Upper lobe of right lung (tissue), 1 donor: ENCODE measurements at places on chromosomes 11 and 22. TPM values are rescaled to one million over a fixed set of nuclear protein-coding genes. Genes with fewer than 3 reads are reported as not detected.

GRCh38 chr11:117595440-117595839, 201.6 kb downstream of the DSCAML1 start:
- H3K4me1 ChIP-seq = no peaks in the 10 kb centered on the region
- no peak for DNase-seq
- no peak overlapping the region for H3K4me3 ChIP-seq
- no peak overlapping the region for H3K27ac ChIP-seq
- no peaks in the 10 kb centered on the region for H3K27me3 ChIP-seq

DNA sequence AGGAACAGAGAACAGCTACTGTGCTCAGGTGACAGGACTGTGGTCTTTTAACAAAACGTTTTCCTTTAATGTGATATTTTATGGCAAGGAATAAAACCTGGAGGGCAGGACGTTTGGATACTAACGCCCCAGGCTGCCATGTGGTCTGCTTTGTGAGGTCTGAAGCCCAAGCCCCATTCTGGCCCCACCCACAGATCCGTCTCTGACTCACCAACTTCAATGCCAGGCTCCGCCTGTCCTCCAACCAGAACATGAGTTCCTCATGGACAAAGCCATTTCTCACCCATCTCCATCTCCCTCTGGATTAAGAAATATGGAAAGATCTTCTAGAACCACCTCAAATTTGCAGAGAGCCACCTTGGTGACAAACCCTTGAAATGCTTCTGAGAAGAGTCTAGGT, 148.8 kb downstream of the CRYBB2 start:
- no peak for DNase-seq
- no peaks in the 10 kb centered on the region for H3K27me3 ChIP-seq
- peaks cover 10% of the 10 kb centered on the region for H3K4me1 ChIP-seq
- H3K36me3 ChIP-seq = no peaks in the 10 kb centered on the region

DNA sequence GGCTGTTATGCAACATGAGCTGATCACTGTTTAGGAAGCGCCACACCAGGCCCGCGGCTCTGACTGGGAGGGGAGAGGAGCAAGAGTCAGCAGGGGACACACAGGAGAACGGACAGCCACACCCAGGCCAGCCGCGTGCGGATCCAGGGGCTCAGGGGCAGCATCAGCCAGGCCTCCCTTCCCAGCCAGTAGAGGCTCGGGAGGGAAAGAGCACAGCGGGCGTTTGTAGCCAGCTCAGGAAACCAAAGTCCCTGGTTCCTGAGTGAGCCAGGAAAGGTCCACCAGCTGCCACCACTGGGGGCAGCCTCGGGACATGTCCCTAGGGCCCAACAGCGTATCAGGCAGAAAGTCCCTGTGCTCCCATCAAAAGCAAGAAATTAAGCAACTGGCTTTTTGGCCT, 71.8 kb upstream of the PITPNB start:
- no peaks in the 10 kb centered on the region for H3K4me1 ChIP-seq
- H3K4me3 ChIP-seq = no peak overlapping the region
- H3K27me3 ChIP-seq = no peaks in the 10 kb centered on the region
- DNase-seq = no peak

- H3K4me1 ChIP-seq = no peaks in the 10 kb centered on the region
- no peaks in the 10 kb centered on the region for H3K27me3 ChIP-seq
- DNase-seq = no peak
- no peak overlapping the region for H3K4me3 ChIP-seq
- H3K27ac ChIP-seq = no peak overlapping the region
These were observed 572.6 kb downstream of the OPCML start for GRCh38 chr11:132959693-132960092.

- H3K4me3 ChIP-seq = no peak overlapping the region
- no peaks in the 10 kb centered on the region for H3K4me1 ChIP-seq
- no peak overlapping the region for H3K27ac ChIP-seq
These were observed 386.2 kb downstream of the NTM start for GRCh38 chr11:131756479-131757110.

GRCh38 chr11:5339771-5340322, 3.5 kb downstream of the OR51B5 start:
- no peak overlapping the region for H3K27ac ChIP-seq
- no peaks in the 10 kb centered on the region for H3K4me1 ChIP-seq
- no peak for DNase-seq
- H3K36me3 ChIP-seq = no peaks in the 10 kb centered on the region
- H3K4me3 ChIP-seq = no peak overlapping the region

- DNase-seq = no peak
- H3K36me3 ChIP-seq = peaks cover 9% of the 10 kb centered on the region
- H3K4me3 ChIP-seq = no peak overlapping the region
- no peak overlapping the region for H3K27ac ChIP-seq
- no peaks in the 10 kb centered on the region for H3K27me3 ChIP-seq
- H3K4me1 ChIP-seq = no peaks in the 10 kb centered on the region
These were observed 28.8 kb downstream of the VSTM5 start for GRCh38 chr11:93821617-93822016.

- no peak overlapping the region for H3K4me3 ChIP-seq
- no peak for DNase-seq
- H3K36me3 ChIP-seq = no peaks in the 10 kb centered on the region
- no peaks in the 10 kb centered on the region for H3K27me3 ChIP-seq
- H3K4me1 ChIP-seq = peaks cover 9% of the 10 kb centered on the region
- no peak overlapping the region for H3K27ac ChIP-seq
These were observed 12.8 kb downstream of the SLC37A2 start for GRCh38 chr11:125075900-125076317.

- H3K27me3 ChIP-seq = no peaks in the 10 kb centered on the region
- H3K36me3 ChIP-seq = no peaks in the 10 kb centered on the region
- peaks cover 10% of the 10 kb centered on the region for H3K4me1 ChIP-seq
- no peak overlapping the region for H3K27ac ChIP-seq
- no peak overlapping the region for H3K4me3 ChIP-seq
These were observed 27.7 kb upstream of the BIRC3 start for GRCh38 chr11:102289592-102289991.

DNA sequence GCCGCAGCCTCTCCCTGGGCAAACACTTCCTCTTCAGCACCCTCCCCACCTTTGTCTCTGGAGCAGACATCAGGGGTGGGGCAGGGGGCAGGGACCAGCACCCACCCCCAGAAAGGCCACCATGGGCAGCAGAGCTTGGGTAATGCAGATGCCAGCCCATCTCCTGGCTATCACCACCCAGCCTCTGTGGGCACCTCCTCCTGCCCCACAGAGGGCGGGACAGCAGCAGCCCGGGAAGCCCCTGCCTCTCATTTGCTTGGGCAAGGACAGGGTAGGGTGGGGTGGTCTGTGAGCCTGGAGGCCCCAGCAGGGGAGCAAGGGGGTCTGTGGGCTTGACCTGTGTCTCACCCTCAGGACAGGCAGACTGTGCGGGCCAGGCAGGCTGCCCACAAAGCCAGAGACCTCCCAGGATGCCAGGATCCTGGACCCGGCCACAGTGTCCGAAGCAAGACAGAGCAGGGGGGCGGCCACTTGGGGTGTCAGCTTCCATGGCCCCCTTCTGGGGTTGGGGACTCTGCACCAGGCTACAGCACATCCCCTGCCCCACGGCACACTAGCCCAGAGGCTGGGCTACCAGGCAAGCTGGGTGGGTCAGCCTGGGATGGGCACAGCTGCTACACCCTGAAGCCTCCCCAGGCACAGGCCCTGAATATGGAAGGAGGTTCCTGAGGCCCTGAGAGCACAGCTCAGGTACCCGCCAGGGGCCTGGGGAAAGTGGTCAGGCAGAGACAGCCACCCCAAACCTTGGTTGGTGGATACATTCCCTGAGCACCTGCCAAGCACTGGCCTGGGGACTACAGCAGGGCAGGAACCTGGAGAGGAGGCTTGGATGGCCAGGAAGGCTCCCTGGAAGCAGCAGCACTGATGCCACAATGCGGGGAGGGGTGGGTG, 4.5 kb downstream of the RNH1 start:
- H3K4me1 ChIP-seq = peaks cover 39% of the 10 kb centered on the region
- DNase-seq = no peak
- no peaks in the 10 kb centered on the region for H3K27me3 ChIP-seq

DNA sequence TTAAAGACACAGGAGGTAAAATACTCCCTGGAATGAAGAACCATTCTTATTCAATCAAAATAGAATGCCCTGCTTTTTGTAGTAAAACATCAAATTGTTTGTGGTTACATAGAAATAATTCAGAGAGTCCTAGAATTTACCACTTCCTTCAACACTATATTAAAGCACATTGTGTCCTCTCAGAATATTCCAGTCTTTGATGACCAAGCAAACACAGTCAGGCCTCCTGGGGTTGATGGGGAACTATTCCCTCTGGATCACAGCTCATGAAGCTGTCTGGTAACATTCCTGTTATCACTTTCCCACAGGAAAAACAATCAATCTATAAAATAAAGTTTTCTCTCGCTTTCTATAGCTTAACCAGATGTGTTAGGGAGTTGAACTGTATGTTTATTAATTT, 389.3 kb downstream of the KCNA4 start:
- H3K4me1 ChIP-seq = no peaks in the 10 kb centered on the region
- no peak overlapping the region for H3K4me3 ChIP-seq
- H3K27me3 ChIP-seq = no peaks in the 10 kb centered on the region
- H3K27ac ChIP-seq = no peak overlapping the region

GRCh38 chr11:2775083-2775625, 75.4 kb upstream of the KCNQ1OT1 start:
- DNase-seq = peak; percentile 52
- no peak overlapping the region for H3K27ac ChIP-seq
- no peaks in the 10 kb centered on the region for H3K27me3 ChIP-seq
- peaks cover 22% of the 10 kb centered on the region for H3K4me1 ChIP-seq
- H3K4me3 ChIP-seq = no peak overlapping the region
- H3K36me3 ChIP-seq = no peaks in the 10 kb centered on the region

DNA sequence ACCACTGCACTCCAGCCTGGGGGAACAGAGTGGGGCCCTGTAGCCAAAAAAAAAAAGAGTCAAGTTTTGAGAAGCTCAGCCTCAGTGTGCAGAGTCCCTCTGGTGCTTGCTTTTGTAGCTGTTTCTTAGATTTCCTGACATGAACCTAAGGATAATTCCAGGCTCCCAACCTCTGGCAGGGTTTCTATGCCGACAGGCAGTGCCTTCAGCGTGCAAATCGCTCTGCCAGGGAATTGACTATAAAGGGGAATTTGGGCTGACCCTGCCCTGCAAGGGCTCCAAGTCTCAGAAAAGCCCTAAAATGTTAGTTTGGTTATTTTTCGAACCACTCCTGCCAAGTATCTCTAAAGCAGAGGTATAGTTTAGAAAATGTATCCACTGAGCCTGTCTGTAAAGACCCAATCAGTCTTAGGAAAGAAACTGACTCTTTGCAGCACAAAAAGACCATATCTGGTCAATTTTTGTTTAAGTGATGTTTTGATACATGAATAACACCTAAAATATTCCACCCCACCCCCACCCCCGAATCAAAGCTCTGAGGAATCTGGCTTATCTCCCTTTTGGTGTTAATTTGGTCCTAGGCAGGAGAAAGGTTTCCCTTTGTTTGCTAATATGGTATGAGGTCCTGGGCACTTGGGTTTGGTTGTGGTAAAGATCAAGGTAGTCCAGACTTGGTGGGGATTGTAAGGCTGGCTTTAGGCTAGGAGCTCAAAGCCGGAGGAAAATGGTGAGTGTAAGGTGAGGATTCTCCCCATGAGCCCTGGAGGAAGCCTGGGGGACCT, 49.7 kb downstream of the ANO1 start:
- H3K27me3 ChIP-seq = no peaks in the 10 kb centered on the region
- no peaks in the 10 kb centered on the region for H3K36me3 ChIP-seq
- no peaks in the 10 kb centered on the region for H3K4me1 ChIP-seq
- no peak overlapping the region for H3K27ac ChIP-seq
- H3K4me3 ChIP-seq = no peak overlapping the region
- no peak for DNase-seq

The UBE4A gene
- 40.0 TPM for total RNA-seq

The CRYBA4 gene
- not detected for total RNA-seq
